ENCODE measurements at places on chromosomes 13 and 19.

DNA sequence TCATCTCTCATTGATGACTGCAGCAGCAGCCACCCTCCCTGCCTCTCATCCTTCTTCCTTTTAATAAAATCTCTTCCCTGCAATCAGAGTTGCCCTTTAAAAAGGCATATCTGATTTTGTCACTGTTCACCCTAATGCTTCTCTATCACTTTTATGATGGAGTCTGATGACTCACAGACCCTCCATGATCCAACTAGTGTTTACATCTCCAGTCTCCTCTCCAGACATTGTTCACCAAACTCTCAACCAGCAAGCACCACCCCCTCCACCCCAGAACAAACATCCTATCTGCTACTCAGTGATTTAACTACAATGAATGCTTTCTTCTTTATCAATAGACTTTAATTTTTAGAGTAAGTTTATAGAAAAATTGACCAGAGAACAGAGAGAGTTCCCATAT, 59.5 kb downstream of the TNFSF11 start:
- DNase-seq: no peak

- DNase-seq: peak; percentile 71
Measured at GRCh38 chr19:16714702-16715287, 4.9 kb upstream of the NWD1 start.

DNA sequence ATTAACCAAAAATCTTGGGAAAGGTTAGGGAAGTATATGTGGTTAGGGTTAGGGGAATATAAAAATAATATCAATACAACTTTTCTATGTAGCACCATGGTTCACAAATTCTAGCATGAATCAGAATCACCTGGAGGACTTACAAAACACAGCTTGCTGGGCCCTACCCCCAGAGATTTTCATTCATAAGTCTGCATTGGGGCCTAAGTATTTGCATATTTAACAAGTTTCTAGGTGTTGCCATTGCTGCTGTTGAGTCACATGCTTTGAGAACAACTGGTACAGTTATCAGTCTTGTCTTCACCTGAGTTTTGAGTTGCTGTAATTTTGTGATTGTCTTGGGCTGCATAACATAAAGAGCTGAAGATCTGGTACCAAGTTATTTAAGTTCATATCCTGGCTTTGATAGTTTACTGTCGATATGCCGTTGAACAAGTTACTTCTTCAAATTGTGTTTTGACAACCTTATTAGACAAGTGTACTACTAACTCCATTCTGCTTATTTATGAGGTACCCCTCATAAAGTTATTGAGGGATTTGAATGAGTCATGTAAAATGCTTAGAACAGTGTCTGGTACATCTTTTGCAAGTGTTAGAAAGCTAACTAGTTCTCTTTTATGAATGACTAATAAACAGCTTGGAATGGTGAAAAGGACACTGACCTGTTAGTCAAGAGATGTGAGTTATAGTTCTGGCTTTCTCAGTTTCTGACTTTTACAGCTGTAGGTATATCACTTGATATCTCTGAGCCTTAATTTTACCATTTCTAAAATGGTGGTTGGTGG, 132.9 kb downstream of the PAN3 start:
- DNase-seq: no peak

DNA sequence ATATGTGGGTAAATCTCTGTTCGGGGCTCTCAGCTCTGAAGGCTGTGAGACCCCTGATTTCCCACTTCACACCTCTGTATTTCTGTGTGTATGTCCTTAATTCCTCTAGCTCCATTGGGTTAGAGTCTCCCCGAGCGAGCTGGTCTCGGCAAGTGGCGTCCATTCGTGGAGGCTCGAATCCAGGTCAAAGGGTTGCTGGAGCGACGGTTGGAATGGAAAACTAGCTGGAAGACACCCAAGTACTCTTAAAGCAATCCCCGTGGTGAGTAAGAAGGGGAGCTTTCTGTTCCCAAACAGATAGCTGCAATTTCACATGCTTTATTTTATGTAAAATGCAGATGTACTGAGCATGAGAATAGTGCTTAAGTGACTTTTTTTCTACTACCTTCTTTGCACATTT, 277.5 kb upstream of the SGCG start:
- DNase-seq: no peak

- DNase-seq: peak; percentile 80
Measured at GRCh38 chr13:33110713-33111413, 94.6 kb downstream of the KL start.

- DNase-seq: no peak
Measured at GRCh38 chr13:51453959-51454703, 1.3 kb upstream of the INTS6 start.

GRCh38 chr13:104980586-104980985, 1554.9 kb downstream of the EFNB2 start:
- DNase-seq: no peak

DNA sequence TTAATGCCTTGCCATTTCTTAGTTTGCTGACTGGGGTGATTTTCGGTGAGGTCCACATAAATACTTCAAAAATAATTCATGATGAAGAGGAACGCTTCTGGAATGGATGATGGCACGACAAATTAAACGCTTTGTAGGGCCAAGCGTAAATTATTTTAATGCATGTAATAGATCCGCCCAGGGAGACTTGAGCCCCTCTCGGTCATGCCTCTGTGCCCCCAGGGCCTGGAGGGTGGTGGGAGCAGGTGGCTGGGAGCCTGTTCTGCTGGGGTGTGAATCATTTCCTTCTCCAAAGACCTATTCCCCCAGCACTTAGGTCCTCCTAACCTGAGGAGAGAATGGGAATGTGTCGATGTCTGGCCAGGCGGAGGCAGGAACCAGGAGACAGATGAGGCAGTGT, 350.6 kb downstream of the ZNF536 start:
- DNase-seq: no peak

DNA sequence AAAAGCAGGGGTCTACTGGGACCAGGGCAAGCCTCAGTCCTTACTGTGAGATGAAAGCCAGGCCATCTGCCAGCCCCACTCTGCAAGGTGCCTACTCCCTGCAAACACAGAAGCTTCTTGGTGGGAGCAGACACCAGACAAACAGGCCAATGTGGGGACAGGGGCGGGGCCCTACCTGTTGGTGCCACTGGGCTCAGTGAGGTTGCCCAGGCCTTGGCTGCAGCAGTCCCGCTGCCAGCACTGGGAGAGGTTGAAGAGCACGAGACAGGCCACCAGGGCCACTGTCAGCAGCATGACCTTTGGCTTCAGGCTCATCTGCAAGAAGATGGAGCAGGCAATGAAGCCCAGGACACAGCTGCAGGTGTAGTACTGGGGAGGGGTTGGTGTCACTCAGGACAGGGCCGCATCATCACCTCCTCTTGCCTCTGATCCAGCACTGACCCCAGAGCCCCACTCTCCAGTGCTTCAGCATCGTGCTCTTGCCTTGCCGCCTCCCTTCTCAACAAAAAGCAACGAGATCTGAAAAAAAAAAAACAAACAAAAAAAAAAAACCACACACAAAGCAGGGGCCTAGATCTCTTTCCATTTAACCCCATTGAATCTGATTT, 72.6 kb downstream of the NBEA start:
- DNase-seq: no peak

DNA sequence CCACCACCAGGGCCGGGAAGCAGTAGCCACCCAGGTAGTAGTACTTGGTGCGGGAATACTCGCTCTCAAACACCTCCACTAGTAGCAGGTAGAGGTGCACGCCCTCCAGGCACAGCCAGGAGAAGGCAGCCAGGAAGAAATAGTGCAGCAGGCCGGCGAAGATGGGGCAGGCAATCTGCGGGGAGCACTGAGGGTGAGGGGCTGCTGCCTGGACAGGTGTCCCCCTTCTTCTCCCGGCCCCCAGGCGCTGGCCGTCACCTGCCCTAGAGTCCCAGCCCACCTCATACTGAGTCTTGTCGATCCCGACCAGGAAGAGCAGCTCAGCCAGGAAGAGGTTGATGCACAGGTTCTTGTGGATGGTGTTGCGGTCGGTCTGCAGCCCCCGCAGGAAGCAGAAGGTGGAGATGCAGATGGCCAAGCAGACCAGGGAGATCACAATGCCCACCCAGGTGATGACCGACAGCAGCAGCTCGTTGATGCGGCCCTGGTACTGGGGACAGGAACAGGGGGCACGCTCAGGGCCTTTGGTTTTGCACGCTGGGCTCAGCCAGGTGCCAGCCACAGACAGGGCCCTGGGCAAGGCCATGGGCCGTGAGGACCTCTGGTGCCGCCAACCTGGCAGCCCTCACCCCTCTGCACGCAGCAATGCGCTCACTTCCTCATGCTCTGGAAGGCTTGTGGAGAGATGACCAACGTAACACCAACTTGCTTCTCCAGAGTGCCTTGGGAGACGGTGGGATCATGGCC, 20.8 kb upstream of the ASF1B start:
- no peak for DNase-seq

- DNase-seq: peak; percentile 99
Measured at GRCh38 chr13:48532506-48533499, at the start of gene RCBTB2. Gene RCBTB2 (minus strand): TSS chr13:48533080. CDS start chr13:48521939, 11,141 bp downstream.

DNA sequence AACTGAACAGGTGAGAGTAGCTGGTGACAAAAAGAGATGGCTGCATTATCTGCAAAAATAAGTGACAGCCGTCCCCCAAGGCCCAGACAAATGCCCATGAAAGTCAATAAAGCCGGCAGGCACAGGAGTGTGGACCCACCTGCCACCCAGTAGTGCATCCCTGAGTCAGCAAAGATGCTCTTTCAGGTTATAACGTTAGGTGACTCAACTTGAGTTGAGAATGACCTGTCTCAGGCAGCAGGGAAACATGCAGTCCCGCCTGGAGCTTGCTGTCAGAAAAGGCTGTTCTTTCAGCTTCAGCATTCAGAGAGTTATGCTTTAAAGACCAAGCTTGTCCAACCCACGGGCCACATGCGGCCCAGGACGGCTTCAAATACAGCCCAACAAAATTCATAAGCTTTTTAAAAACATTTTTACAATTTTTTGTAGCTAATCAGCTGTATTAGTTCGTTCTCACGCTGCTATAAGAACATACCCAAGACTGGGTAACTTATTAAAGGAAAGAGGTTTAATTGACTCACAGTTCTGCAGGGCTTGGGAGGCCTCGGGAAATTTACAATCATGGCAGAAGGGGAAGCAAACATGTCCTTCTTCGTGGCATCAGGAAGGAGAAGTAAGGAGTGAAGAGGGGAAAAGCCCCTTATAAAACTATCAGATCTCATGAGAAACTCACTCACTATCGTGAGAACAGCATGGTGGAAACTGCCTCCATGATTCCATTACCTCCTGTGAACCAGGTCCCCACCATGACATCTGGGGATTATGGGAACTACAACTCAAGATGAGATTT, 110.4 kb downstream of the RAB20 start:
- no peak for DNase-seq

- DNase-seq: no peak
Measured at GRCh38 chr13:30443957-30444404, 21.7 kb downstream of the UBE2L5 start.

DNA sequence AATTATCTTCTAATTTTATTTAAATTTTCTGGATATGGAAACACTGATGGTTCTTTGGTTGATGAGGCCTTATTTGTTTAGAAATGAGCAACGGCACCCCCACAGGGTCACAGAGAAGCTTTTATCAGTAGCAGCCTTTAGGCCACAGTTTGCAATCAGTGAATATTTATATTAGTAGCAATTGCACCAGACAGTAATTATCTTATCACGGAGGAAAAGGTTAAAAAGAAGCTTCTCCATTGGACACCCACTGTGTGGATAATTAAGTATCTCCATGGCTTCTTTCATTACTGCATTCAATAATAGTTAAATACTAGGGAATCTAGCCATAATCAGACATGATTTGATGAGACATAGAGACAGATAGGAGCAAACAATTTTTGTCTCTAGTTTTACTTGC, 2099.2 kb upstream of the PCDH20 start:
- DNase-seq: no peak

DNA sequence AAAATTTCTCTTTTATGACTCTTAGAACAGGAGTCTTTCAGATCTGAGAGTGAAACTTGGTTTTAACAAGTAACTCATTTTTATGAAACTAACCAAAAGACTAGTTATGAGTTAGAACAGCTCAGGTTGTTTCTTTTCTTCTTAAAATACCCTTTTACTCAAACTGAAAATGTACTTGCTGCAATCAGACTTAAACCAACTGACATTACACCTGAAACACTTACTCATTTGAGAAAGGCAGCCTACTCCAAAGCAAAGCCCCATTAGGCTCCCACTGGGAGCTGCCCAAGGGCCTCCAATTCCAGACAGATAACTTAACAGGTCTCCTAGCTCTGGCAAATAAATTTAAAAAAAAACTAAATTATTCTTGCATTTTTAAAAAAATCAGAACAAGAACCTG, 3.6 kb downstream of the FOXO1 start:
- DNase-seq: no peak

GRCh38 chr13:91825516-91825915, 427.1 kb downstream of the GPC5 start:
- no peak for DNase-seq

- no peak for DNase-seq
Measured at GRCh38 chr19:50870417-50871089, 2.7 kb upstream of the KLK2 start.

GRCh38 chr13:99103536-99103935, 97.1 kb upstream of the UBAC2 start:
- DNase-seq: no peak

- DNase-seq: peak; percentile 70
Measured at GRCh38 chr13:60654415-60654814, 257.4 kb downstream of the TDRD3 start.

DNA sequence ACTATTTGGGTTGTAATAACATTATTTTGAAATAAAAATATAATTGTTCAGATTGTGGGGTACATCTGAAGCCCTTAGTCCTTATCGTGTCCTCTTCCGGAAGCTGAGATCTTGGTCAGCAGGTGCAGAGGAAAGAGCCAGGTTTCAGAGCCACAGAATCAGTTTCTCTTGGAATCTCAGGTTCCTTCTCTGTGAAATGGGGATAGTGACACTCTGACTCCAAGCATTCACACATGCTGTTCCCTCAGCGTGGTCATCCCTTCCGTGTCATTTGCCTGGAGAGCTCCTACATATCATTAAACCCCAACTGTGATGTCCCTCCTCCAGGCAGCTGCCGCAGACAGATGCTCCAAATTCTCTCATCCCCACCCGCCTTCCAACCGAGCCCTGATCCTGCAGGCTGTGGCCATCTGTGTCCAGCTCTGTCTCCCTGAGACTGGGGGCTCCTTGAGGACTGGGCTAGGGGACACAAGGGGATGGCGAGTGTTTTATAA, 59.8 kb downstream of the AP1M1 start:
- no peak for DNase-seq

GRCh38 chr13:22454586-22454985, 726.2 kb upstream of the SGCG start:
- DNase-seq: no peak

- no peak for DNase-seq
Measured at GRCh38 chr13:110503037-110503901, 58.3 kb downstream of the RAB20 start.

- DNase-seq: peak; percentile 76
Measured at GRCh38 chr19:16330368-16330801, 5.8 kb downstream of the KLF2 start.

- peak; percentile 15 for DNase-seq
Measured at GRCh38 chr13:39132286-39133230, 94.3 kb downstream of the NHLRC3 start.

Measured in astrocyte of the hippocampus (primary cell).